ENCODE measurements at places on chromosomes 4 and X. TPM values are rescaled to one million over a fixed set of nuclear protein-coding genes. Genes with fewer than 3 reads are reported as not detected.

Gene TMA16
- total RNA-seq, result 24.3 TPM

Gene IQCM
- total RNA-seq, result not detected

Gene F8A2
- not detected for total RNA-seq

Gene MAGEA6
- total RNA-seq, result 13.6 TPM

Gene ADGRG4
- not detected for total RNA-seq

Gene ADAMTS3
- not detected for total RNA-seq

Gene EXOC1
- 18.2 TPM for total RNA-seq

Gene NOX1
- total RNA-seq, result 0.07 TPM

Gene RAB40A
- total RNA-seq, result not detected

Gene PRSS12
- total RNA-seq, result 0.14 TPM

Gene GBA3
- not detected for total RNA-seq

Gene L1CAM
- total RNA-seq, result 22.0 TPM

Gene PTTG2
- not detected for total RNA-seq

Gene TEX28
- not detected for total RNA-seq

Gene P2RY4
- total RNA-seq, result 0.06 TPM

Gene CENPVL1
- total RNA-seq, result not detected

Data from A549 treated with Hydrocortisone at 1 μM for 4 hours (cell line).